Fibroblast of pulmonary artery (primary cell): ENCODE measurements at places on chromosomes 16 and 17.

- DNase-seq: no peak
Observed at GRCh38 chr17:42833767-42834422, 698 bp downstream of the PSME3 start.

- no peak for DNase-seq
Observed at GRCh38 chr17:55167024-55167725, 97.6 kb upstream of the HLF start.

DNA sequence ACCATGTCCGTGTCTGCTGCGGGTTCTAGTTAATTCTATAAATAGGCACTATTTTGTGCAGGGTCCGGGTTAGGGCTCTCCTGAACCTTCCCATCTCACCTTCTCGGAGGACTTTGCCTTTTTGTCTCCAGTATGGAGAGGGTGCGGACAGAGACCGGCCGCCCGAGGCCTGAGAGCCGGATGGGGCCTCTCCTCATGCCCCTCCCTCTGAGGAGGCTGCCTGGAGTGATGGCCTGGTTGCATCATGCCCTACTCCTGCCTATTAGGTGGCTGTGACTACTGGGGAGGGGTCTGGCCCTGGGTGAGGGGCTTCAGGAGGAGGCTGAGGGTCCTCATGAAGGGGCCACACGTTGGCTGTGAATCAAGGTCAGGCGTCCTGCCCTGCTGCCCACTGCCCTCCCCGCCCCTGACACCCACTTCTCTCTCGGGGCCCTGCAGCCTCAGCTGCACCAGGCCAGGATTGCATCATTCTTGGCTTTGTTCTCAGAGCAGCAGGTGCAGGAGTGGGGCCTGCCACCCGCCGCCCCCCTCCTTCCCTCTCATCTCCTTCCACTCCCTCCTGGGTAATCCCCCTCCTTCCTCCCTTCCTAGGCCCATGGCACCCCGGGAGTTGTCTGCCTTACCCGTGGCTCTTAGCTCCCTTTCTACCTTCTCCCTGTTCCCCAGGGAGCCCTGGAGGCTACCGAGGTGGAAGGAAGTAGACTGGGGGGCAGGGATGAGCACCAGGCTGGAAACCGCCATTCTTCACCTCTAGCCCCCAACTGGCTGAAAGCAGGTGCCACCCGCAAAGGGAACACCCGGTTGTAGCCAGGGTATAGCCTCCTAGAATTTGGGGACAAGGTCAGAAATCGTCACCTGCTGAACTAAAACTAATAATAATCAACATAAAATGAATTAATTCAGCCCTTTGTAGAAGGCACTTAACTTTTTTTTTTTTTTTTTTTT lies 12.7 kb upstream of the ARHGAP23 start:
- peak; percentile 54 for DNase-seq

GRCh38 chr17:82294064-82294773 lies 20.7 kb upstream of the CSNK1D start:
- no peak for DNase-seq

DNA sequence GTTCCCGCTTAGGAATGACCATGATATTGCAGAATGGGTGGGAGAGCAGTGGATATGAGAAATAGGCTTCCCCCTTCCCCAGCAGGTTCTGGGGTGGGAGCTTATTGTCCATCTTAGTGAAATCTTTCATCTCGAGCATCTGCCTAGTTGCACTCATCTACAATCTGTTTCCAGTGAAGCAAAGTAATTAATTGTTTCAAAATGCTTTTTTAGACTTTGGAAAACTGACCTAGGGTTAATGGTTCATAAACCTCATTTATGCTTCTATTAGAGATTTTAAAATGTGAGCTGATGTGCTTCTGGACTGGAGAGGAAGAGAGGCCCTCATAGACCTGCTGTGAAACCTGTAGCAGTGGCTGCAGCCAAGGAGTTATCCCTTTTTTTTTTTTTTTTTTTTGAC lies 247.7 kb upstream of the XYLT1 start:
- DNase-seq: no peak

GRCh38 chr17:44736551-44737240 lies 22.1 kb upstream of the ADAM11 start:
- no peak for DNase-seq

- DNase-seq: peak; percentile 20
Observed at GRCh38 chr16:69626256-69626655, 60.5 kb downstream of the NFAT5 start.

DNA sequence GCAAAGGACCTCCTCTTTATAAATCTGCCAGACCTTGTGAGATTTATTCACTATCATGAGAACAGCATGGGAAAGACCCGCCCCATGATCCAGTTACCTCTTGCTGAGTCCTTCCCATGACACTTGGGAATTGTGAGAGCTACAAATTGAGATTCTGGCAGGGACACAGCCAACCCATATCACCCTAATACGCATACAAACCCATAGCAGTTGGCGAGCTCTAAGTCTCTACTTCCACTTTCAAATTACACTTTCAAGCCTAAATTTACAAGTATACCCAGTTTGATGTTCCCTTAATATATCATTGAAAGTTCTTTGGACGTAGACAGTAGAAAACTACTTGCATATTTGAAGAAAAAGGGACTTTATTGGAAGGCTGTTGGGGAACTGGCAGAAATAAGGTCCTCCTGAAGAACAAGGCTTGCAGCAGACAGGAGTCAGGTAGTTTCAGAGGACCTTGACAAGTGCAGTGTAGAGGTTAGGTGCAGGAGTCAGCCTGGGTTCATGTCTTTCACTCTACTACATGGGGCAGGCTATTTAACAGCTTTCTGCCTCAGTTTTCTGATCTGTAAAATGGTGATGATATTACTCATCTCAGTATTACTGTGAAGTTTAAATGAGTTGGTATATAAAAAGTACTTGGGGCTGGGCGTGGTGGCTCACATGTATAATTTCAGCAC lies 107.9 kb upstream of the EEF2KMT start:
- no peak for DNase-seq

DNA sequence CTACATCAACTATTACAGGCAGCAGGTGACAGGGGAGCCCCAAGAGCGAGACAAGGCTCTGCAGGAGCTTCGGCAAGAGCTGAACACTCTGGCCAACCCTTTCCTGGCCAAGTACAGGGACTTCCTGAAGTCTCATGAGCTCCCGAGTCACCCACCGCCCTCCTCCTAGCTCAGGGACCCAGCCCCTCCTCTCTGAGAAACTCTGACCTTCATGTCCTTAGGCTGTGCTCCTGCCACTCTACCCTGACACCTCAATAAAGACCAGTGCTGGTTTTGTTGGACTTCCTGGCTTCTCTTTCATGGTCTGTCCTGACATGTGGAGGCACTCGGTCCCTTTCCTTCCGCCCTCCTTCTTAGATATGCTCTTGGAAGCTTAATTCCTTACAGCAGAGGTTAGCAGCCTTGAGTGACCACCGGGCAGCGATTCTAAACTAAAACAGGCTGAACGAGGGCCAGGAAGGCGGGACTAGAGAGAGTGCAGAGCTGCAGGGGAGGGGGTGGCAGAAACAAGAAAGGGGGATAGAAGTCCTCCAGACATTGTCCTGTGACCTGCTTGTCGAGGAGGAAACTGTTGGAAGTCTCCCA lies 915 bp downstream of the AHSP start:
- no peak for DNase-seq

GRCh38 chr16:83722456-83723183 lies 85.2 kb upstream of the HSBP1 start:
- DNase-seq: no peak

- DNase-seq: peak; percentile 24
Observed at GRCh38 chr16:55370762-55371482, 46.9 kb downstream of the IRX6 start.

DNA sequence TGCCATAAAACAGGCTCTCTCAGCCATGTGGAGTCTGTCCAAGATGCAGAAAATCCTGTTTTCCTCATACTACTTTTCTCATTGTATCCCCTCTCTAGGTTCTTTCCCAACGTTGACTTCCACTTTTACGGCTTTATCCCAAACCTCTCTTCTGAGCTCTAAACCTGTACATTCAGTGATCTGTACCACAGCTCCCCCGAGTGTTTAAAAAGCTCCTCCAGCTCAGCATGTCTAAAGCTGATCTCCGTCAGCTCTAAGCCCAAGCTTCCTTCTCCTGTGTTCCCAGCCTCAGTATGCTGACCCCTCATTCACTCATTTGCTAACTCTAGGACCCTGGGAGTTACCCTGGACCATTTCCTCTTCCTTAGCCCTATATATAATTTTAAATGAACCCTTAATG lies 144.6 kb downstream of the DNAH9 start:
- DNase-seq: no peak

DNA sequence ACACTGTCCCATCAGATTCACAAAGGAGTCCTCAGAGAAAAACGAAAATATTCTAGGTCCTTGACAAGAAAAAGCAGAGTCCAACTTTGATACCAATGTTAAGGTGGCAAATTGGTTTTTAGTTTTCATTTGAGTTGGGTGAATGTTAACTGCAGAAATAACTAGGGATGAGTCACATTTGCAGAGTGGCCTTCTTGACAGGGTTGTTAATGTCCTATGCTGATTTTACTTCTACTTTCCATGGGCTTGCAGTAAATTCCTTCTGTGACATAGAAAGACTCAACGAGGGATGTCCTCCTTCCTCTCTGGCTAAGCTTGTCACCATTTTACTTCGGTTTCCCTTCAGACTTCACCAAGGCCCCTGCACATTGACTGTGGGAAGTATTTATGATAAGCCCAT lies 47.2 kb upstream of the ICAM2 start:
- DNase-seq: no peak

- DNase-seq: no peak
Observed at GRCh38 chr16:28182183-28182582, 29.6 kb downstream of the XPO6 start.

- DNase-seq: peak; percentile 93
Observed at GRCh38 chr17:68514831-68515635, 2.8 kb downstream of the PRKAR1A start.

DNA sequence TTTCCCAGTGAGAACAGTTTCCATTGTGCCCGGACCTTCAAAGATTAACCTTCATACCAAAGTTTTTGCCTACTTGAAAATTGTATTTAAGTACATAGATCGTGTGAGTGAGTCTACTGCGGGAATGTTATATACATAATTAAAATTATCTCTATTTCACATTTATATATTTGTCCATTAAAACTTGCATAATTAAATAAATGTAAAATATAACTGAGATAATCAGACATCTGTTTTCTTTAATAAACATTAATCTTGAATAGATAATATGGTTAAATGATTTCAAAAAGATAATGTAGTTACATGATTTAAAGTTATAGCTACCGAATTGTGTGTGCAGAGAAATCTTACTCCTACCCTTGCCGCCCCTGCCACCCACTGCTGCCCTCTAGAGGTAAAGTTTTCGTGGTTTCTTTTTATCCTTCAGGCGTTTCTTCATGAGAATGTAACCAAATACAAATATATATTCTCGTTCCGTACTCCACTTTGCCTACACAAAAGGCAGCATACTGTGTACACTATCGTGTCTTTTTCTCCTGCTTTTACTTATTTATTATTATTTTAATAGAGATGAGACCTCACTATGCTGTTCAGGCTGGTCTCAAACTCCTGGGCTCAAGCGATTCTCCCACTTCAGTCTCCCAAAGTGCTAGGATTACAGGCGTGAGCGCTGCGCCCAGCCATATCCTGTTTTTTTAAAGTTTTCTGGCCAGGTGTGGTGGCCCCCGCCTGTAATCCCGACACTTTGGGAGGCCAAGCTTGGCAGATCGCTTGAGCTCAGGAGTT lies 35.6 kb downstream of the RPA1 start:
- DNase-seq: peak; percentile 59

DNA sequence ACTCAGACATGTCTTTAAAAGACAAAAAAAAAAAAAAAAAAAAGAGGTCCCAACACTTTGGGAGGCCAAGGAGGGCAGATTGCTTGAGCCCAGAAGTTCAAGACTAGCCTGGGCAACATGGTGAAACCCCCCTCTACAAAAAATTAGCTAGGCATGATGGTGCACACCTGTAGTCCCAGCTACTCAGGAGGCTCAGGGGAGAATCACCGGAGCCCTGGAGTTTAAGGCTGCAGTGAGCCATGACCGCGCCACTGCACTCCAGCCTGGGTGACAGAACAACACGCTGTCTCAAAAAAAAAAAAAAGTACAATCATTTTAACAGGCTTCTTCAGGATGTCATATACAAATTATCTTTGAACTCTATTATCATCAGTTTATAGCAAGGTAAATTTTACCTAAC lies 22.0 kb downstream of the C16orf87 start:
- DNase-seq: no peak
